ENCODE measurements at places on chromosomes 1 and 21.

DNA sequence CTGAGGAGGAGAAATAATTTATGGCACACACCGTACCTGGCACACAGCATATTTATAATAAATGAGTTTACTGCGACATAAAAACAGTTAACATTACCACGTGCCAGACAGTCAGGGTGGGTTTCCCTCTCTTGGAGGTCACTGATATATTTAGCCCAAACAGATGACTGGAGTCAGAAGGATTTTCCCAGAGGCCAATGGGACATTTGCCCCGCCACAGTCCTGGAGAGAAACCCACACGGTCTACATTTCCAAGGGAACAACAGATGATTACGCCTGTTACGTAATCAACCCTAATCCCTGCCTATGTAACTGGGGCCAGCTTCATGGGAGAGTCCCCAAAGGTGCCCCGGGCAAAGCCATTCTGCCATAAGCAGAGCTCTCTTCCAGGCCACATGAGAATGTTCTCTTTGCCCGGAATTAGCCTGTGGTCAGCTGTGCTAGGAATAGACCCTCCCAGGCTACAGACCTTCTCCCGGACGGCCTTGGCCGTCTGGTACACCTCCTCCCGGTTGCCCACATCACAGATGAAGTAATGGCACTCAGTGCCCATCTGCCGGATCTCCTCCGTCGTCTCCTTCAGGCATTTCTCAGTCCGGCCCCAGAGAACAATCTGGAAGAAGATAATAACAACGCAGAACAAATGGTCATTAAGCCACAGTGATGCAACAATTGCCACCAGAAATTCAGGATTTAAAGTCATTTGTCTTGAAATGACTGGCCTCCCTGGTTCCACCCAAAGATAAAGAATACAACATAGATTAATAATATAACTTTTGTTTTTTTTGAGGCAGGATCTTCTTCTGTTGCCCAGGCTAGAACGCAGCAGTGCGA is 37.7 kb downstream of the DHRS3 start:
- no peak for DNase-seq

GRCh38 chr1:244865028-244865371 is 657 bp upstream of the HNRNPU start:
- DNase-seq, result no peak

- no peak for DNase-seq
Measured at GRCh38 chr1:233570216-233570615, 43.7 kb upstream of the KCNK1 start.

DNA sequence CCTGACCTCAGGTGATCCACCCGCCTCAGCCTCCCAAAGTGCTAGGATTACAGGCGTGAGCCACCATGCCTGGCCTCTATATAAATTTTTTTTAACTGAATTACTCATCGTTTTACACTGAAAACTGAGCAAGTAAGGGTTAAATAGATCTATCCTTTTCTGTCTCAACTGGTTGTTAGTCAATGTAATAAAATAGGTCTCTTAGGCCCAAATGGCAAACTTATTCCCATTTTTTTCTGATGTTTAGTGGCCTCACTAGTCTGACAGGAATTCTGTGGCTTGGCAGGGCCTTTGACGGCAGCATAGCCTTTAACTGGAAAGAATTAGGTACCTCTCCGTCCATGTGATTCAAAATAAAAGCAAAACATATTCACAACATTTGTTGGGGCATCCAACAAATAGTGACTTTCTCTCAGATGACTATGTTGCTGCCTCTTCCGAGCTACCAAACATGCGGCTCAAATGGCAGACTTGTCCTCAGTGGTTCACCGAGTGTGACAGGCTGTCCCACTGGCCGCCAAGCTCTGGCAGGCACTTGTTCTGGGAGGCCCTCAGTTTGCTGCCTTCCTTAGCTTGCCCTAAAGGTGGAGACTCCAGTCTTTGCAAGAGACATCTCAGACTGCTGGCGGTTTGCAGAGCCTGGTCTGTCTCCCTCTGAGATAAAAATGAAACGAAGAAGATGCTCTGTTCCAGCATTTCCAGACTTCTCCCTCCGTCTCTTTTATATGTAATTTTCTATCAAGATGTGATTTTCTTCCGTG is 17.4 kb downstream of the ATP1A4 start:
- no peak for DNase-seq

GRCh38 chr1:147717051-147717705 is 43.2 kb downstream of the GJA5 start:
- no peak for DNase-seq

GRCh38 chr1:233252441-233252840 is 43.1 kb downstream of the PCNX2 start:
- no peak for DNase-seq

- no peak for DNase-seq
Measured at GRCh38 chr21:41396558-41397075, 29.4 kb upstream of the MX1 start.

DNA sequence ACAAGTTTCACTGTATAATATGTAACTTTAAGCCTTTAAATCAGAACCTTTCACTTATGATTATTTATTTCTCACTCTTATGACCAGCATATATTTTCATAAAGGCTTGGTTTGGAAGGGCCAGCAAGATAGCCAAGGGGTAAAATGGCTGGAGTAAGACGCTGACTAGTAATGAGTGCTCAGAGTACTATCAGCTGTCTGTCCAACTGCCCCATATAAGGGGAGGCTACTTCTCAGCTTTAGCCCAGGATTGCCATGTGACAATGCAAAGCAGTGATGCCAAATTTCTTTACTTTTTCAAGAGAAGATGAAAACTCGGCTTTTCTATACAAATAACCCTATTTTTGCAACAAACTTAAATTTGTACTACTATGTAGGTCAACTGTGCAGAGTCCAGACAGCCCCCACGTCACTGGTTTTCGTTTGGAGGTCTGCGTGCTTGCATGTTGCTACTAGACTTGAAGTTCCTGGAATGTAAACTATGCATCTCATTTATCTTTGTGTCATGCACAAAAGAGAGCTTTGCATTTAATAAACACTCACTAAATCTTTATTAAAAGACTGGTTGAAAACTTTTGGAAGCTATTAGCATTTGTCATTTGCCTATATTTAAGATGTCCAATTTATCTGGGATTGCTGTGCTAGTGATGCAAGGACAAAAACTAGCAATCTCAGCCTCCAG is 110.4 kb downstream of the TNFSF18 start:
- DNase-seq, result no peak

- DNase-seq, result no peak
Measured at GRCh38 chr1:13725714-13726175, 25.8 kb downstream of the PRDM2 start.

GRCh38 chr1:22323846-22324504 is 127.7 kb upstream of the ZBTB40 start:
- peak; percentile 6 for DNase-seq

GRCh38 chr1:150407330-150407729 is 43.4 kb downstream of the RPRD2 start:
- no peak for DNase-seq

DNA sequence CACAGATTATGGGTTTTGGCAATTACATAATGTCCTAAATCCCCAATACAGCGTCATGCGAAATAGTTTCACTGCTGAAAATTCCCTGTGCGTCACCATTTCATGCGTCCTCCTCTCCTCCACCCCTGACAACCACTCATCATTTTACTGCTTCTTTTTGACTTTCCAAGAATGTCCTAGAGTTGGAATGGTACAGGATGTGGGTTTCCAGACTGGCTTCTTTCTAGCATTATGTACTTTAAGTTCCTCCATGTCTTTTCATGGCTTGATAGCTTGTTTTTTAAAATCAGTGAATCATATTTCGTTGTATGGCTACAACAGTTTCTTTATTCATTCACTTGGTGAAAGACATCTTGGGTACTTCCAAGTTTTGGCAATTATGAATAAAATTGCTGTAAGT is 7.4 kb downstream of the NBPF3 start:
- DNase-seq, result no peak

- DNase-seq, result no peak
Measured at GRCh38 chr1:155107309-155108264, 20.1 kb upstream of the EFNA1 start.

DNA sequence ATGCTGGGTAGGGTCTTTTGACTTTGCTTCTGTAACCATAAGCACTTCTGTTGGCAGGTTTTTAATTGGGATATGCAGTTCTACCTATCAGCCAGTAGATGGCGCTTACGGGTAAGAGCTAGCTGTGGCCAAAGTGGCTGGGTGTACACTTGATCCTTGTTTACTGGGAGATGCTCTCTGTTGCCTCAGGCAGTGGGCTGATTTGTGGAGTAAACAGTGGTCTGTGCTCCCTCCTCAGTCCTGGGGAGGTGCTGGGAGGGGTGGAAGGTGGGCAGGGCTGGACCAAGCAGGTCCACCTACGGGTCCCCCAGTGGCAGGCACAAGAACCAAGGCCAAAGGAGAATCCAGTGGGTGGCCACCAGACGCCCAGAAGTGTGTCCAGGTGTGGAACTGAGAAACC is 43.4 kb downstream of the RALGPS2 start:
- no peak for DNase-seq

GRCh38 chr1:22318279-22318981 is 133.2 kb upstream of the ZBTB40 start:
- DNase-seq, result no peak

- DNase-seq, result peak; percentile 80
Measured at GRCh38 chr1:154557939-154558719, at the start of gene UBE2Q1. Gene UBE2Q1 (minus strand): TSS chr1:154558662. CDS start chr1:154558553, 109 bp downstream.

DNA sequence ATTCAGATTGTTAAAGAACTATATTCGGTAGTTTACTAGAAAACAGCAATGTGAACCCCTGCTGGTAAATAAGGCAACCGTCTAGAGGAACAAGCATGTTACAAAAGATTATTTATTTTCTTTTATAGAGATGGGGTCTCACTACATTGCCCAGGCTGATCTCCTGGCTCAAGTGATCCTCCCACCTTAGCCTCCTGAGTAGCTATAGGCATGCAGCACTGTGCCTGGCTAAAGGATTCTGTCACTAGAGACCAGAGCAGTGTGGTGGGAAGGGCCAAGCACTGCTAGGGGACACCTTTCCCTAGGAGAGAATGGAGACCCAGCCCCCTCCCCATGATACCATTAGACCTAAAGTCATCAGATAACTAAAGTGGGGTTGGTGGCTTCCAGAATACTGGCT is 28.9 kb downstream of the SLC27A3 start:
- DNase-seq, result no peak

- DNase-seq, result no peak
Measured at GRCh38 chr1:188888386-188888785, 1589.3 kb downstream of the BRINP3 start.

DNA sequence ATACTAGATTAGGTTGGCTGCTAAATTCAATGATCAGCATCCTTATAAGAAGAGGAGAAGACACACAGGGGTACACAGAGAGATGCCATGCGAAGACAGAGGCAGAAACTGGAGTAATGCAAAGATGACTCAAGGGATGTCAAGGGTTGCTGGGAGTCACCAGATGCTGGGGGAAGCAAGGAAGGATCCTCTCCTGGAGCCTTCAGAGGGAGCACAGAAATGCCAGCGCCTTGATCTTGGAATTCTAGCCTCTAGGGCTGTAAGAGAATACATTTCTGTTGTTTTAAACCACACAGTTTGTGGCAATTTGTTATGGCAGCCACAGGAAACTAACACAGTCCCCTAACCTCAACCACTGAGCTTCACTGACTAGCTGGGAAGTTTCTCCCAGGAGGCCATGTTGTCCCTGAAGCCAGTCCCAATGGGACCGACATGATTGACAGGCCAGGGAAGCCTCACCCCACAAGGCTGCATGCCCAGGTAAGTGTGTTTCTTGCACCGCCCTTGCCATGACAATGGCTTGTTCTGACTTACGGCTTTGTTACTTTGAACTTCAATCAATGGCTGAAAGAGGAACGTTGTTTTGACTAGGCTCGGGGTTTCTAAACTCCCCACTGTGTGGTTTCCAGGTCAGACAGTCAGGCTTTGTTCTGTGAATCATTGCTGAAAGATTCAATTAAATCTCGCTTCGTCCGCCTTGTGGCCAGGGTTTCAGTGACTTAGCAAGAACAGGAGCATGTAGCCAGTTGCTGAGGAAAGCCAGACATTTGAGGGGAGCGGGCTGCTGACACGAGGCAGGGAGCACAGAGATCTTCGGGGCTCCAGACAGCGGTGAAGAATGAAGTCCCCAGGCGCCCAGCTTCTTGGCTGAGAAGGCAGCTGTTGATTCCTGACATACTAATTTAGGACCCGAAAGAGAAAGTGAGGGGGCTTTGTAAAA is 62.3 kb downstream of the RUNX1 start:
- DNase-seq, result no peak

All from sciatic nerve (tissue), 2 donors.